ENCODE measurements at places on chromosomes 1 and 21. TPM values are rescaled to one million over a fixed set of nuclear protein-coding genes. Genes with fewer than 3 reads are reported as not detected.

- no peak for DNase-seq
Observed at GRCh38 chr1:27645071-27645415, 10.1 kb upstream of the FGR start.

- no peak for DNase-seq
Observed at GRCh38 chr1:2271211-2271721, 43.1 kb downstream of the SKI start.

FCN3 gene
- 8.6 TPM for total RNA-seq

GRCh38 chr1:229953736-229954326, 113.2 kb upstream of the GALNT2 start:
- DNase-seq: no peak

VASH2 gene
- total RNA-seq: 1.9 TPM

DNA sequence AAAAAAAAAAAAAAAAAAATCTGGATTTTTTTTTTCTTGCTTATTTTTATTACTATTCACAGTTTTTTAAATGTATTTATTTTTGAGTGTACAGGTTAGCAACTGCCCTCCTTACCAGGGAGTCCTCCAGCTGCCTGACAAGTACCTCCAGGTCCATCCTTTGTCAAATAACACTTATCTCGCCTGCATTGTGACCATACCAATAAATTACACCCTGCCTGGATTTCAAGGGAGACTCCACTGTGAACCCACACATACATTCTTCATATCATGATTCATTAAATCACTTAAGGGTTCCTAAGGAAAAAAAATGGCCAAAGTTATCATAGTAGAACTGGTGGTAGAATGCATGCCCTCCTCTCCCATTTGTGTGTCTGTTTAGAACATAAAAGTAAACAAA, 38.4 kb downstream of the EEIG2 start:
- DNase-seq: no peak

GRCh38 chr1:42860339-42861013, 14.1 kb downstream of the ZNF691 start:
- no peak for DNase-seq

- no peak for DNase-seq
Observed at GRCh38 chr1:232628335-232629249, 1.3 kb downstream of the SIPA1L2 start.

- no peak for DNase-seq
Observed at GRCh38 chr1:10941891-10942541, 70.4 kb upstream of the TARDBP start.

DNA sequence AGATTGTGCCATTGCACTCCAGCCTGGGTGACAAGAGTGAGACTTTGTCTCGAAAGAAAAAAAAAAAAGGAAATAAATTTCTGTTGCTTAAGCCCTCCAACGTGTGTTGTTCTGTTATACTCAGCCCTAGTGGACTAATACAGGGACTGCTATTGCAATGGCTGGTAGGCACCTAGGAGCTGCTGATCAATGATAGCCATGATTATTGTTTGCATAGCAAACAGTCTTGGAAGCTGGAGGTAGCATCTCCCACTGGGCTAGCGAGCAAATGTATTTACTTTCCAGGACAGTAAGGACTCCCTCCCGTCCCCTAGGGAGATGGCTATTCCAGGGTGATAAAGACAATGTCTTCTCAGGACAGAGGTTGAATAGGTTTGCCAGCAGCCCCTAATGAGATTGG, 13.5 kb upstream of the TNFRSF8 start:
- no peak for DNase-seq
